ENCODE measurements at places on chromosomes 11 and 22.

DNA sequence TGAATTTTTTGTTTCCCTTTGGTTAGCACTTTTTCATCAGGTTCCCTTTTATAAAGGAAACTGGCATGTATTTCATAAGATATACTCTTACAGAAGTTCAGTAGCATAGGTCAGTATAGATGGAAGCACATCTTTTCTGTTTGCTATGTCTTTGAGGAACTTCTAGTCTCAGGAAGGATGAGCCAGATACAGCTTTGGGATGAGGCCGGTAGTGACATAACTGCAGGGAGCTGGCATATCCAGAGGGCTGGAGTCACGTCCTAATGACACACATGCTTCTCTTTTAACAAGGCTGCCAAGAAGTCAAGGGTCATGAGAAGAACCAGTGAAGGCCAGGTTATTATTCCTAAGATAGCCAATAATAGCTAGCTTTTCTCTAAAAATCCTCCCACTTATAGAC, 33.3 kb upstream of the ADSL start:
- DNase-seq: no peak

GRCh38 chr11:330307-330693, 9.6 kb upstream of the IFITM3 start:
- no peak for DNase-seq

DNA sequence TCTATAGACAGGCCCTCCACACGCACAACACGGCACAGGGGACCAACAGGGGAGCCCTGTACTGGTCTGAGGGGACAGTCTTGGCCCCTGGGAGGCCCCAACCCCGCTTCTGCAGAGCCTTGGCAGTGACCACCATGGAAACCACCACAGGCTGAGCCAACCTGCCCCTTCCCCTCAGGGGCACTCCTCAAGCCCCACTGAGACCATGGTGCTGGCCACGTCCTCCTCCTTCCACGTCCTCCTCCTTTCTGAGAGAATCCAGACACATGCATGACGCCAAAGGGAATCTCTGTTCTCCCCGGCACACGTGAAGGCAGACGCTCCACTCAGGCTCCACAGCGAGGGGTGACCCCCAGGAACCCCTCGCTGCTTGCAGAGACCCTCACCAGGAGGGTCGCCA, 2.7 kb downstream of the BRD1 start:
- no peak for DNase-seq

DNA sequence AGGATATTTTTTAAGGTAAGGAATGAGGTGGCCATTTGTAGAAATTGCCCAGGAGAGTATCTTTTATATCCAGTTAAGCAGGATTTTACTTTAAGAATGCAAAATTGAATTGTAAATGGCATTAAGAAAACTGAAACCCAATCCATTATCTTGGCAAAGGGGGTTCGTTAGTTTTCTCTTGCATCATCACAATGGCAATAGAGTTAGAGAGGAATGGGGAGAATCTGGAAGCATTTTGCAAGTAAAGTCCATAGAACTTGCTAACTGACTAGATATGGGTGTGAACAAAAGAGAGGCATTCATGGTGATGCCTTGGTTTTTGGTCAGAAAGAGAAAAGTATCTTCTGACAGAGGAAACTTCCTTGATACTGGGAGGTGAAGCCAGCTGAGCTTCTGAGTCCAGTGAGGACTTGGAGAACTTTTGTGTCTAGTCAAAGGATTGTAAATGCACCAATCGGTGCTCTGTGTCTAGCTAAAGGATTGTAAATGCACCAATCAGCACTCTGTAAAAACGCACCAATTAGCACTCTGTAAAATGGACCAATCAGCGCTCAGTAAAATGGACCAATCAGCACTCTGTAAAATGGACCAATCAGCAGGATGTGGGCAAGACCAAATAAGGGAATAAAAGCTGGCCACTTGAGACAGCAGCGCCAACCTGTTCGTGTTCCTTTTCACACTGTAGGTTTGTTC, 3.6 kb upstream of the CCDC117 start:
- peak; percentile 16 for DNase-seq

GRCh38 chr11:1560649-1561251, 11.3 kb downstream of the DUSP8 start:
- DNase-seq: no peak

DNA sequence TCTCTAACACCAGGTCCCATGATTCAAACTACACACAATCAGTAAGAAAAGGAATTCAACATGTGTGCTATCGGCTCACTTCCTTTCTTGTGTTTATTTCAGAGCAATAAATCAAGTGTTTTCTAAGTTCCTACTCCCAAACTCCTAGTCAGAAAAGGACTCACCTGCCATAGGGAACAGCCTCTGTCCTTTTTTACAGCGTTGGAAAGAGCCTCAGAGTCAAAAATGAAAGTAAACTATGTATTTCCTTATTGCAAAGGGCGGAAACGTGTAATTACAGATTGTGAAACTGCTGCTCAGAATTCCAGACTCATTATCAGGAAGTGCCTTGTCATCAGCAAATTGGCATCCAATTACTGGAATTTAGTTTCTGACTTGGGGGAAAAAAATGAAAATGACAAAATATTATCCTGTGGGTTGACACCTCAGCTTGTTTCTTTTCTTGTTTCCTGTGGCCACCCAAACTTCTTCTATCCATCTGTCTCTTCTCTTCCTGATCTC, at the start of gene CASP4:
CASP4 (minus strand) TSS at position 220 of the 501 bp plus-strand sequence; CDS start at position 171, 49 bp downstream.
- no peak for DNase-seq

DNA sequence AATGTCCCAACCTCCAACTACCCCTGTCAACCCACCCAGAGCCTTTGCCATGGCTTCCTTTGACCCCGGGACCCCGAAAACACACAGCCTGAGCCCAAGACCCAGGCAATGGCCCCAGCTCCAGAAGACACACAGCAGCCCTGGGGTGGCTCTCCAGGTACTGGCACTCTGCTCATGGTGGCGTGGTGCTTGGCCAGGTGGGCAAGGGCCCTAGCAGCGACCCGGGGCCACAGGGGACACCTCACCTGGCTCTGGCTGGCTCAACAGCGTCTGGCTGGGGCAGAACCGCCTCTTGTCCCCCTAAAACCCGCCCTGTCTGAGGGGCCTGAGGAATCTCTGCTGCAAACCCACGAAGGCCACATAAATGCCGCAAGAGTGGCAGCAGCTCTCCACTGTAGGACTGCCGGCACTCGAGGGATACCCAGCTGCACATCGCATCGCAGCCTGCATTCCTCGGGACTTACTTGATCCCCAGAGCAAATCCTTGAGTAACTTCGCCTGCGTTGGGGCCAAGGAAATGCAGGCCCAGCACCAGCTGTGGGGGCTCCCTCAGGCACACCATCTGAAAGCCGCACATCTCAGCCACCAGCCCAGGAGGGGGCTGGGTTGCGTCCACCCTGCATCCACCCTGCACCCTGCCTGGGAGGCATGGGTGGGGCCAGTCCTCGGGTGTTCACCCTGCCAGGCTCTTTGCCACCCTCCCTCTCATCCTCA, 23.1 kb upstream of the GNB1L start:
- DNase-seq: peak; percentile 8

Data from activated T-cell treated with anti-CD3 and anti-CD28 coated beads, Interleukin-2, amount 50 U/mL, for 48 hours (primary cell).